ENCODE measurements at places on chromosomes 3 and 15. TPM values are rescaled to one million over a fixed set of nuclear protein-coding genes. Genes with fewer than 3 reads are reported as not detected.

ROPN1 gene
- total RNA-seq: not detected

TJP1 gene
- 101 TPM for total RNA-seq

MYEF2 gene
- total RNA-seq: 34.5 TPM

FAM107A gene
- 38.7 TPM for total RNA-seq

DNA sequence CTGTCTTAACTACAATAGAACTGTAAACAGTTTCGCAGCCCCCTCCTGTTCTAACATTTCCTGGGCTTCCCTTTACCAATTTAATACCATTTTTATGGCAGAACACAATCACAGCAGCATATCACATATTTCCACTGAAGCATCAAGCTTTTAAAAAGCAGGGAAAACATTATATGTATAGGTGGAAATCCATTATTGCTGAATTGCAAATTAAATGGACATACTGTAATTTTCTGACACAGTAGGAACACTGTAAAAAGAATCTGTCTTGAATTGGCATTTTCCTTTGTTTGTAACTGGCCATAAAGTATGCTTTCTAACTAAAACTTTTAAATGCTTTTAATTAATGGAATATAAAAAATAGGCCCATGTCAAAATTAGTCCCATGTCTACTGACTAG is 1385.8 kb downstream of the SI start:
- no peak for DNase-seq

GRCh38 chr3:148534089-148534988 is 163.4 kb upstream of the AGTR1 start:
- no peak for DNase-seq

- peak; percentile 57 for DNase-seq
Measured at GRCh38 chr3:184242297-184242685, 6.5 kb downstream of the ALG3 start.

GRCh38 chr15:80395616-80396015 is 8.6 kb upstream of the ARNT2 start:
- no peak for DNase-seq

DNA sequence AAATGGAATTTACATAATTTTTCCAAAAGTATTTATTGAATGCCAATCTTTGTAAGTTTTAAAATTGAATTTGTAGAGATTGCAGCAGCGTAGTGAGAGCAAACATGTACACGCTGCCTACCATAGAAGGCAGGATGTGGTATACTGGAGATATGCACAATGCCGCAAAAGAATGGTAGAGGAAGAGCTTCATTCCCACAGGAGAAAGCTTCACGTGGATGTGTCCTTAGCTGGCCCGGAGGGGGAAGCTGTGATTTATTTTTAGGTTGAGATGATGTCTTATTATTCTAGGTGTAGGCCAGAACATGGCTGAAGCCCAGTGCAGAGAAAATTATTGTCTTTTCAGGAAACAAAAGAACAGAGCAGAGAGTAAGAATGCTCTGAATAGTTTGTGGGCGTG is 743.3 kb upstream of the BCHE start:
- no peak for DNase-seq

DNA sequence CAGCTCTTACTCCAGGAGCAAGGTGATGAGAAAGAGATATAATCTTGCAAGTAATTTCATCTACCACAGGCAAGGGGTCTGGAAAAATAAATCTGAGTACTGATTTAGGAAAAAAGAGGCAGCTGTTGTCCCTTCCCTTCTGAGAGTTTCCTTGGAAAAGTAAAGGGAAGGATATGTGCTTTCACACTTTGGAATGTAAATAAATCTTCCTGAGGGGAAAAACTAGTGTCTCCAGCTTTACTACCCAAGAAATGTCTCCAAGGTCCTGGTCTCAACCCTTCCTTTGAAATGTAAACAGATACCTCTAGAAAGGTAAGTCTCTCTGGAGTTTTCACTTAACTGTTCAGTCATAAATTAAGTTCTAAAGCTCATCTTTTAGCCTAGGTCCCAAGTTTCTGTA is 102.6 kb downstream of the DPH6 start:
- DNase-seq: no peak

- no peak for DNase-seq
Measured at GRCh38 chr3:71185733-71186455, 397.6 kb downstream of the FOXP1 start.

GRCh38 chr3:160987982-160988964 is 116.9 kb downstream of the B3GALNT1 start:
- no peak for DNase-seq

GRCh38 chr15:46815240-46815639 is 902.1 kb upstream of the SEMA6D start:
- no peak for DNase-seq

GRCh38 chr15:93020976-93021772 is 67.8 kb downstream of the RGMA start:
- no peak for DNase-seq

DNA sequence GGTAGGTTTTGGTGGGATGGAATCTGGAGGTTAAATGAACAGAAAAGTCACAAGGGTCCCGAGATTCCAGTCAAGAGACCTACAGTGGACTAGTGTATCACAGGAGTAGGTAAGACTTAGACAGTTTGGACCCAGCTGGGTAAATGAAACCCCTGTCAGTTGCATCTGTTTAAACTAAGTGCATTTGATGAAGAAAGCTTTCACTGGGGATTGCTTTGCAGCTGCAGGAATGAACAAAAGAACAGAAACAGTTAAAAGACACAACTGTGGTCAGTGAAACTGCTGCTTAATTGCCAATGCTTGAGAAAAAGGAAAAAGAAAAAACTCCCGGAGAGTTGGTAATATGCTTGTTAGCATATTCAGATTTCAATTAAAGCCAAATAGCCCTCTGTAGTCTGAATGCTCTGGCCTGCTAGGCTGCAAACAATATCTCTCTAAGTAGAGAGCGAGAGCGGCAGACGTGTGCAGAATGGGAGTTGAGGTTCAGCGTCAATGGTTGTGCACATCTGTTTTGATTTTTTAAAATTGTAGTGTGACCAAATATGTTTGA is 37.1 kb downstream of the OXNAD1 start:
- no peak for DNase-seq

GRCh38 chr3:95521396-95521795 is 1293.0 kb upstream of the EPHA6 start:
- DNase-seq: no peak

- DNase-seq: peak; percentile 26
Measured at GRCh38 chr15:100244796-100245486, 96.8 kb downstream of the ADAMTS17 start.

DNA sequence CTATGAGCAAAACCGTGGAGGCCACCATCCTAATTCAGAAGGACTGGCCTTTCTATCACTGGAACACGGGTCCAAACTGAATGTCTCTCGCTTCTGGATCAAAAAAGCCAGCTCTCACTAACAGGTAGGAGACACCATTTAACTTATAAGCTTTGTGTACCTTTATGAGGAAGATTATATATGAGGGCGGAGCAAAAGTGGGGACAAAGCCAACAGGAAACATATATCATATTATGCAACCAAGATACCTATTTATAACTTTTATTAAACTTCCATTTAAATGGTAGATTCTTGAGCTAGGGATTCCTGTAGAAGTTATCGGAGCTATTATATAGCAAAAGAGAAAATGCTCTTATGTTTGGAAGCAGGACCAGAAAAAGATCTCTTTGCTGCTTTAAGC is 78.4 kb downstream of the IGF2BP2 start:
- no peak for DNase-seq

- peak; percentile 59 for DNase-seq
Measured at GRCh38 chr15:67068710-67069400, 3.5 kb downstream of the SMAD3 start.

DNA sequence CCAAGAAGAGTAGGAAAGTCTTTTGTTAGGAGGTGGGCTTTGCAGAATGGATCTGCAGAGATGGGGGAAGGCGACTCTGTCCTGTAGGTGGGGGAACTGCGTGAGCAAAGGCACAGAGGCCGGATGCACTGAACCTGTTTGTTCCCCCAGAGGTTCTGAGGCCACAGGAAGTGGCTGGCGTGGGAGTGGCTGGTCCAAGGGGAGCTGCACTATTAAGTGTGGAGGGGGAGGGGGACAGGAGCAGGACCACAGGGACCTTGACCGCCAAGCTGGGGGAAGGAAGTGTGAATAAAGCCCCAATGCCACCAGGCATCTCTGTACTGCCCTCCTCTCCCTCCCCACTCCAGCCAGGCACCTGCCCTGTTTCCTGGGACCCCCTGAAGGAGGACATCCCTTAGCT is 51.8 kb downstream of the CYP11A1 start:
- no peak for DNase-seq

- DNase-seq: no peak
Measured at GRCh38 chr15:80153900-80154299, 1.1 kb downstream of the FAH start.

DNA sequence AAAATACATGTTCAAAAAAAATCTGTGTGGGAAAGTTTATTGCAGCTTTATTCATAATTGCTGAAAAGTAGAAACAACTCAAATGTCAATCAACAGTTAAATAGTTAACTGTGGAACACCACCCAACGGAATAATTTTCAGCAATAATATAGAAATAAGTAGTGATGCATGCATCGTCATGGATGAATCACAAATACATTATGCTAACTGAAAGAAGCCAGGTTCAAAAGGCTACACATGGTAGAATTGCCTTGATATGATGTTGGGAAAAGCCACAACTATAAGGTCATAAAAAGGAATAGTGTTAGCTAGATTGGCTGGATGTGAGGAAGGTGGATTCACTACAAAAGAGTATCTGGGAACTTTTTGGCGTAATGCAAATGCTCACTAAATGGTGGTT is 82.0 kb downstream of the GMNC start:
- DNase-seq: no peak

Data from posterior vena cava (tissue), 2 donors.